ENCODE measurements at places on chromosomes 3 and 15.

- no peak for DNase-seq
Measured at GRCh38 chr15:50046867-50047266, 72.2 kb downstream of the ATP8B4 start.

GRCh38 chr15:95370291-95370690 lies 960.2 kb upstream of the NR2F2 start:
- no peak for DNase-seq

GRCh38 chr3:133997871-133998635 lies 31.7 kb downstream of the SLCO2A1 start:
- DNase-seq = no peak

GRCh38 chr3:113552851-113553250 lies 20.5 kb downstream of the SIDT1 start:
- peak; percentile 21 for DNase-seq
